ENCODE measurements at places on chromosomes 6 and 20. TPM values are rescaled to one million over a fixed set of nuclear protein-coding genes. Genes with fewer than 3 reads are reported as not detected.

Gene DAAM2
- total RNA-seq, result 35.6 TPM

Gene PTK6
- total RNA-seq, result 0.76 TPM

Gene PLTP
- 95.5 TPM for total RNA-seq

Gene MDN1
- total RNA-seq, result 34.7 TPM

Gene PDSS2
- total RNA-seq, result 18.2 TPM

Gene FHL5
- total RNA-seq, result 0.93 TPM

Gene TSPO2
- 1.5 TPM for total RNA-seq

Gene B3GALT4
- 7.9 TPM for total RNA-seq

Gene CST1
- total RNA-seq, result not detected

Gene MYCT1
- 15.0 TPM for total RNA-seq

Gene PAK5
- total RNA-seq, result 0.06 TPM

Gene SLC22A2
- total RNA-seq, result 8.6 TPM
